ENCODE measurements at places on chromosomes 4 and X. TPM values are rescaled to one million over a fixed set of nuclear protein-coding genes. Genes with fewer than 3 reads are reported as not detected.

GRCh38 chrX:21958916-21959315, 18.4 kb downstream of the SMS start:
- no peak for DNase-seq

GPRIN3 gene
- total RNA-seq = under 0.01 TPM

DNA sequence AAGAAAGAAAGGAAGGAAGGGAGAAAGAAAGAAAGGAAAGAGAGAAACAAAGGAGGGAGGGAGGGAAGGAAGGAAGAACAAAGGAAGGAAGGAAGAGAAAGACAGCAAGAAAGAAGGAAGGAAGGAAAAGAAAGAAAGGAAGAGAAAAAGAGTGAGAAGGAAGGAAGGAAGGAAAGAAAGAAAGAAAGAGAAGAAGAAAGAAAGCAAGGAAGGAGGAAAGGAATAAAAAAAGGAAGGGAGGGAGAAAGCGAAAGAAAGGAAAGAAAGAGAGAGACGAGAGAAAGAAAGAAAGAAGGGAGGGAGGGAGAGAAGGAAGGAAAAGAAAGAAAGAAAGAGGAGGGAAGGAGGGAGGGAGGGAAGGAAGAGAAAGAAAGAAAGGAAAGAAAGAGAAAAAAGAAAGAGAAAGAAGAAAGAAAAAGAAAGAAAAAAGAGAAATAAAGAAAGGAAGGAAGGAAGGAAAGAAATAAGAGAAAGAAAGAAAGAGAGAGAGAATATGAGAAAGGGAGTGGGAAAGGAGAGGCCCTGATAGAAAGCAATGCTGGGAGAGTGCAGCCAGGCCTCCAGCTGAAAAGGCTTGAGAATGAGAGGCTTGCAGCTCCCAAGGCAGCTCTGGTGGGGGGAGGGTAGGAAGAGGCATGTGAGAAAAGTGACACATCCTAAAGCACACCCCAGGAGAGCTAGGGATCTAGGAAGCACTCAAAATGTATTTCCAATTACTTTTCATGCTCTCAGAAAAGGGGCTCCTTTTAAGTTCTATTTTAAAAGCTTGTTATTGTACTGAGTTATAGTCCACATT, 134.0 kb upstream of the ZIC3 start:
- DNase-seq = no peak

- DNase-seq = no peak
Observed at GRCh38 chr4:168560184-168561180, 63.6 kb downstream of the PALLD start.

- peak; percentile 14 for DNase-seq
Observed at GRCh38 chr4:62118558-62118957, 918.4 kb downstream of the ADGRL3 start.

TENM3 gene
- total RNA-seq = 68.4 TPM

GRCh38 chrX:86047936-86048280, 550 bp upstream of the CHM start:
- no peak for DNase-seq

GRCh38 chrX:24149351-24150050, at the start of gene ZFX:
Gene ZFX (plus strand): TSS chrX:24149729. CDS start chrX:24172743, 23,014 bp downstream.
- DNase-seq = peak; percentile 87

ADAM29 gene
- not detected for total RNA-seq

PNMA5 gene
- not detected for total RNA-seq
